ENCODE measurements at places on chromosomes 4 and X. TPM values are rescaled to one million over a fixed set of nuclear protein-coding genes. Genes with fewer than 3 reads are reported as not detected.

- ATAC-seq = no peak
Measured at GRCh38 chr4:57151481-57151880, 41.3 kb upstream of the IGFBP7 start.

The PPARGC1A gene
- 10.5 TPM for total RNA-seq

- ATAC-seq = no peak
Measured at GRCh38 chr4:137125011-137125410, 407.3 kb downstream of the PCDH18 start.

The ZCCHC18 gene
- total RNA-seq = 11.8 TPM

GRCh38 chrX:73766431-73766795 lies 203.4 kb downstream of the CHIC1 start:
- peak; percentile 62 for ATAC-seq

The CTAG1A gene
- not detected for total RNA-seq

The PRDM5 gene
- total RNA-seq = 17.2 TPM

GRCh38 chr4:89142691-89143669 lies 31.6 kb downstream of the TIGD2 start:
- ATAC-seq = peak; percentile 53

GRCh38 chr4:107512549-107512948 lies 207.5 kb downstream of the PAPSS1 start:
- ATAC-seq = no peak

DNA sequence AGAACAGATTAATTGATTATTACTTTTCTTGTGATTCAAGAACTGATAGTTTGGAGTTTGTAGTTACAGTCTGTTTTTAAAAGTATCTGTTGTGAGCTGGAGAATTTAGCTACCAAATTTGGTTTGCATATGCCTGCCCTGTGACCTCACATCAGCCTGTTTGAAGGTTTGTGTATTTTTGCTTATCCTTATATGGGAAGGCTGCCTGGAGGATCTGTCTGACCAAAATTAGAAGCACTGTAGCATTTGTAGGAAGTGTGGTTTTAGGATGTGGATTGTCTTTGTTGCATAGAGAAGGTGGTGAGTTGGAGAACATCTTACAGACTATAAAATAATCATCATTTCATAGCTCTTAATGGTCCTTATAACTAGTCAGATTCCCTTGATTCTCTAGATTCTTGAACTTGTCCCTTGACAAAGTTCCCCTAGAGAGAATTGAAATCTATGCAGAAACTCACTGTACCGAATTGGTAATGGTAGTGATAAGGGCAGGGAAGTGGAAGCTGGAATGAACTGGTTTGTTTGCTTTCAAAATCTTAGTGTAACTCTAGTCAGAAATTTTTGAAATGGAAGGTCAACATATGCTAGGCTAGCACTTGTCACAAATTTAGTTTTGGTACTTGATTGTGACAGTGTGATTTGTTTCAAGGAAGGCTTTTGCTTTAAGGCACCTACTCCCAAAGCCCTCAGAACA lies 57.3 kb downstream of the SH3BGRL start:
- ATAC-seq = peak; percentile 86

The NXF3 gene
- total RNA-seq = not detected

The CFI gene
- total RNA-seq = 31.2 TPM

- ATAC-seq = peak; percentile 23
Measured at GRCh38 chrX:107678957-107679740, 50.8 kb downstream of the PRPS1 start.

DNA sequence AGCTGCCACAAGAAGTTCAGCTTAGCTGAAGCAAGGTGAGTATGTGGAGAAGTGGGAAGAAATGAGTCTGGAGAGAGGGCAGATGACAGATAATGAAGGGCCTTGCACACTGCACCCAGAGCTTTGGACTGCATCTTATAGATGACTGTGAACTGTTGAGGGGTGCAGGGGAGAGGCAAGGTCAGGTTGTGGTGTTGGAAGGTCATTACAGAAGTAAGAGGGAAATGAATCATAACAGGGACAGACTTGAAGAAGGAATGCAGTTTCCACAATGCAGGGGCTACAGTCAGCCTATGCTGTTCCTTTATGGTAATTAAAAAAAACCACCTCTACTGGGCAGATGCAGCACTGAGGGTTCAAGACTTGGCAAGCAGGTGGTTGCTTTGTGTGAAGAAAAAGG lies 4.8 kb upstream of the IGFBP7 start:
- ATAC-seq = no peak

The MMRN1 gene
- total RNA-seq = 0.16 TPM

Data from motor neuron (in vitro differentiated cells).